ENCODE measurements at places on chromosomes 2 and 18. TPM values are rescaled to one million over a fixed set of nuclear protein-coding genes. Genes with fewer than 3 reads are reported as not detected.

Gene RGPD5
- polyA plus RNA-seq, result 8.5 TPM

Gene SERPINB13
- 228 TPM for polyA plus RNA-seq

Gene LRP1B
- polyA plus RNA-seq, result 0.02 TPM

Gene ZNF396
- 0.65 TPM for polyA plus RNA-seq

Gene SIX2
- 0.09 TPM for polyA plus RNA-seq

Gene EEF1B2
- 803 TPM for polyA plus RNA-seq

Gene RNF149
- polyA plus RNA-seq, result 31.7 TPM

Gene SLC11A1
- polyA plus RNA-seq, result 1.1 TPM

Gene PDCD1
- polyA plus RNA-seq, result 0.54 TPM

Gene HOXD4
- 0.61 TPM for polyA plus RNA-seq

Gene TEKT4
- polyA plus RNA-seq, result 0.10 TPM

Gene EFEMP1
- 19.1 TPM for polyA plus RNA-seq

Gene CD8B
- polyA plus RNA-seq, result 1.7 TPM

Gene CCDC93
- polyA plus RNA-seq, result 5.2 TPM

Gene FASTKD1
- polyA plus RNA-seq, result 58.5 TPM

Gene IL37
- polyA plus RNA-seq, result 0.06 TPM

Gene AQP12A
- polyA plus RNA-seq, result not detected

Gene AQP12B
- not detected for polyA plus RNA-seq

Gene APCDD1
- 16.2 TPM for polyA plus RNA-seq

Gene OXER1
- polyA plus RNA-seq, result 2.5 TPM

Gene CGREF1
- polyA plus RNA-seq, result 3.4 TPM

Gene ASTL
- 0.32 TPM for polyA plus RNA-seq

Gene SSB
- polyA plus RNA-seq, result 33.8 TPM

Gene UGT1A8
- 0.39 TPM for polyA plus RNA-seq

Gene PSMA8
- polyA plus RNA-seq, result 0.04 TPM

Gene ZBTB7C
- polyA plus RNA-seq, result 24.5 TPM

Gene CD302
- 3.8 TPM for polyA plus RNA-seq

Gene C2orf78
- not detected for polyA plus RNA-seq

Gene AGAP1
- polyA plus RNA-seq, result 4.9 TPM

Gene C18orf54
- 0.43 TPM for polyA plus RNA-seq

Gene DSG4
- not detected for polyA plus RNA-seq

Gene ATP6V1B1
- 0.13 TPM for polyA plus RNA-seq

Data from esophagus (tissue), 2 donors.